ENCODE measurements at places on chromosomes 13 and 19.
A peak's percentile ranks its signal among the peaks of the same experiment; 100 is the strongest.

GRCh38 chr19:1250437-1251260 lies 2.3 kb downstream of the MIDN start:
- peak; percentile 54 for DNase-seq

DNA sequence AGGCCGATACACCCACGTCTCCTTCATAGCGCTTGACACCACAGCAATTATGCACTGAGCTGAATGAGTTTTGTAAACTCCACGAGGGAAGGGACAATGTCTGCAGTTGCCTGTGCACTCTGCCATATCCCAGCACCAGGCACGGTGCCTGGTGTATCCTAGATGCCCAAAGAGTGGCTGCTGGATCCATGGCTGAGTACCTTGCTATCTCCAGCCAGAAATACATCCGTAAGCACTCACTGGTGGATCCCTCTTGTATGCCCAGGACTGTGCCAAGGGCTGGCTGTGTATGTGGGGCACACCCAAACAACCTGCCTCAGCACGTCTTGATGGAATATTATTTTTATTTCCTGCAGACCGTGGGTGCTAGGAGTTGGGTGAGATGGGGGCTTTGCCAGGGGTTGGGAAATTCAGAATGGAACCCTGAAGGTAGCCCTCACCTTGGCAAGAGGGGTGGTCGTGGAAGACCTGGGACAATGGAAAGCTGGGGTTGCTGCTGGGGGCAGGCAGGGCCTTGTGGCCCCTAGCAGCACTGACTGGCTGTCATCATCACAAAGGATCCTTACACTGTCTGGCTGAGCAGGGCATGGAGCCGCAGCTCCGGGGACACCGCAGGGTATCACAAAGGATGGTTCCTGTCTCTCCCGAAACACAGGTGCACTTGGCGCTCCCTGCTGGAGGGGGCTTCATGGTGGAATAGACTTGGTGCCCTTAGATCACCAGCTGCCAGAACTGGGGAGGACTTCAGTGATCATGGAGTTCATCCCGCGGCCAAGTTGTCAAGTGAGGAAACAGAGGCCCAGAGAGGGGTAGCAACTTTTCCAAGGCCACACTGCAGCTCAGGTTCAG lies 131.3 kb downstream of the URI1 start:
- DNase-seq: no peak

DNA sequence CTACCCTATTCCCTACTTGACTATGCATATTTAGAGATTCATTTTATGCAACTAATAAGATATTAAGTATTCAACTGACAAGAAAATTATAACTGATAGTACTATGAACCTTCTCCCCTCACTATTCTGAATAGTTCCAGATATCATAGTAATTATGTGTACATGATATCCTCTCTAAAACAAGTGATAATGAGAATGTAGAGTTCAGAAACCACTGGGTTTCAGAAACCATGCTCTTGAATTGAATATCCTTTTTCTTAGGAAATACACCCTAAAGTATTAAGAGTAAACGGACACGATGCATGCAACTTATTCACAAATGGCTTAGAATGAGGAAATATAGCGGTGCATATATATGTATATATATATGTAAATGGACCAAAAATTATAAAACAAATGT lies 160.9 kb downstream of the TBC1D4 start:
- DNase-seq: no peak

DNA sequence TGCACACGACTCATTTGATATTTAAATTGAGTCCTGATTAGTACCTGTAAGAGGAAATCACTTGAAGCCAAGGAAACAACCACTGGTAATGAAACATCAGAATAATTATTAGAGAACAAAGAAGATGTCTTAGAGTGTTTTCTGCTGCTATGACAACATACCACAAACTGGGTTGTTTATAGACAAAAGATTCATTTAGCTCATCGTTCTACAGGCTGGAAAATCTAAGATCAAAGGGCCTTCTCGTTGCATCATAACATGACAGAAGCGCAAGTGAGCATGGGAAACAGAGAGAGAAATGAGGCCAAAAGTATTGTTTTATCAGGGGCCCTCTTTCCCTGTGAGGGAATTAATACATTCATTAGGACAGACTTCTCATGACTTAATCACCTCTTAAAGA lies 1024.0 kb upstream of the PCDH9 start:
- DNase-seq: no peak

GRCh38 chr13:23810685-23811240 lies 78.4 kb downstream of the MIPEP start:
- no peak for DNase-seq

DNA sequence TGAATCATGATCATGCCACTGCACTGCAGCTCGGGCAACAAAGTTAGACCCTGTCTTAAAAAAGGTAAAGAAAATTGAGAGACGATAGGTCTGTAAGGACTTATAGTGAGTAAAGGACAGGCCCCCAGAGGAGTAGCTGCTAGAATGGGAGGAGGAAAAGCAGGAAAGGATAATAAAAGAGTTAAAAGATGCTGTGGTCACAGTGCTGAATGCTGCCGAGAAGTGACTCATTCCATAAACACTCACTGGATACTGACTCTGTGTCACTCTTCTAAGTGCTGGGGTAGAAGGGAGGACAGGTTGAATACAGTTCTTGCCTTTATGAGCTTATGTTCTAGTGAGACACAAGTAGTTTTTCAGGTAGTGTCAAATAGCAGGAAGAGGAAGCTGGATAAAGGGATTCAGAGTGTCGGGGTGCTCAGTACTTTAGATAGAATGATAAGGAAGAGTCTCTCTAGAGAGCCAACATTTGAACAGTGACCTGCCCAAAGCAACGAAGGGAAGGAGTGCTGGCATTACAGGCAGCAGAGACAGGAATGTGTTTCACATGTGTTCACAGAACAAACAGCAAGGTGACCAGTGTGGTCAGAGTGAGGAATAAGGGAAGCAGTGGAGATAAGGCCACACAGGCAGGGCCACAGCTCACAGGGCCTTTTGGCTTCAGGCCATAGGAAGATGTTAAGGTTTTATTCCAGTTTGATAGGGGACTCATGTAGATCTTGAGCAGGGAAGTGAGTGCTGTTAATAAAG lies 1240.5 kb downstream of the UQCRFS1 start:
- no peak for DNase-seq

DNA sequence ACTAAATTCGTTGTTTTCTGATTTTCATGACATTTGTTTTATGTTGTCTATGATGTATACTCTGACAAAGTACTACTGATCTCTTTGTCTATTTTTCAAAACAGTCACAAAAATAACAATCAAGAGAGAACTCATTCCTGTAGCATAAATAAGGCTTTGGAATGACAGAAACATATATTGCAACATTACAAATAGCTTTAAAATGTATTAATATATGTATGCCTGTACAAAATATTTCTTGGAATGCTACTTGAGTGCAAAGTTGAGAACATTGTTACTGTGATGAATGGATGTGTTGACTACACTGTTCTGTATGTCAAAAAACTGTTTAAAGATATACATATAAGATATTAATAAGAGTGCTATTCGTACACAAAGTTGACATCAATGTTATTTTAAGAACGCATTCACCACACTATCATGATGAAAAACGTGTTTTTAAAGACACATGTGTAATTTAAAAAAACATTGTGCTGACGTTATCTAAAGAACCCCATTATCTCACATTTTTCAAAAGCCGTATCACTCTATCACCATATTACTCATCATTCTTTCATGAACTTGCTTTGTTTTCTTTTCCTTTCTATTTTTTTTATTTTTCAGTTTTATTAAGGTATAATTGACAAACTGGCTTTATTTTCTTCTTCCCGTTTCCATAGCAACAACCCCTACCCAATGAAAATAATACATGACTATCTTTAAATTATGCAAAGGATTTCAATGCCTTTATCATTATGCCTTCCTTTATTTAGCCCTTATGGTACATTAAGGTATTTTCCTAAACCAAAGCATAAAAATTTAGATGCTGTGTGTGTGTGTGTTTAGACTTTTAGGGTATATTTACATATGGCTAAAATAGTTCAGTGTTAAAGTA lies 918.8 kb downstream of the SLITRK1 start:
- DNase-seq: no peak

DNA sequence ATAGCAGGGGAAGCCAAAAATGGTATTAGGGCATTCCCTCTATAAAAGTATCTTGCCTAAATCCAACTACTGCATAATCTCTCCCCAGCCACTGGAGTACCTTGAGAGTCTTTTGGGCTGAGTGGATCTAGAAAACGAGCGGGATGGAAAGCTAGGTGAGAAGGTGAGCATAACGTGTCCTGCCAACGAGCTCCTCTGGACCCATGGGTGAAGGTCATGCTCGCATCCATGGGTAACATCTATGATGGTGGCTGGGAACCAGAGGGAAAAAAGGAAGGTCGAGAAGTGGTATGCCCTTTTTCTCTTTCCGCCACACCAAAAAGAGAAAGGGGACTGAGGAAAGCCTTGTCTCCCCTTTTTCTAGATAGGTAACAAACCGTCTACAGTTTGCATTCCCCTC lies 63.0 kb downstream of the ZNF208 start:
- DNase-seq: no peak

- DNase-seq: no peak
Measured at GRCh38 chr13:43203781-43204180, 180.4 kb downstream of the DNAJC15 start.

- DNase-seq: no peak
Measured at GRCh38 chr13:111270765-111271698, 49.4 kb upstream of the TEX29 start.

DNA sequence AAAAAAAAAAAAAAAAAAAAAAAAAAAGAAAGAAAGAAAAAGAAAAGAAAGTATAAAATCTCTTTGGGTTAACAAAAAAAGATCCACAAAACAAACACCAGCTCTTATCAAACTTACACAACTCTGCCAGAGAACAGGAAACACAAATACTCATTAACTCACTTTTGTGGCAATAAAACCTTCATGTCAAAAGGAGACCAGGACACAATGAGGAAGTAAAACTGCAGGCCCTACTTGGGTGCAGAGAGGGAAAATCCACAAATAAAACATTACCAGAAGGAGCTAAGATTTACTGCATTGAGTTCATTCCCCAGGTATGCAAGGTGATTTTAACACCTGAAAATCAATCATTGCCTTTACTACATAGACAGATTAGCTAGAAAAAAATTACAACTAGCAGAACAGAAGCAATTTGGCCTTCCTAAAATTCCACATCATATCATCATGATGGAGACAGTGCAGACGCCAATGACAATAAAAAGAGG lies 9.6 kb upstream of the CEACAM5 start:
- no peak for DNase-seq

GRCh38 chr13:111622051-111622531 lies 301.6 kb downstream of the TEX29 start:
- DNase-seq: no peak

GRCh38 chr19:34365463-34366401 lies 736 bp downstream of the GPI start:
- DNase-seq: no peak
